ENCODE measurements at places on chromosomes 3 and 15.

DNA sequence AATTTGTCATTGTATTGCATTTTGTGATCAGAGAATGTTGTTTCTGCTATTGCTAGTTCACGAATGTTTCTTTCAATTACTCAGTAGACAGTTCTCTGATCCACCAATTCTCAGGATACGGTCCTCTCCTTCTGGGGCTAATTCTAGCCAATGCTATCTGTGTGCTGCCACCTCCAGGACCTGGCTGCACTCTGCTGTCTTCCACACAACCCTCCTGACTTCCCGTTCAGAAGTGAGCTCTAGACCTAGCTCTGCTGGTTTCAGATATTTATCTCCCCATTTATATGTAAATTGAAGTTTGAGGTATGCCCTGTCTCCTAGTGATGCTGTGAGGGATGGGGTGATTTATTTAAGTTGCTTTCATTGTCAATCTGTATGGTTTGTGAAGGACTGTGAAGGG is 21.7 kb upstream of the UBL7 start:
- no peak for DNase-seq

DNA sequence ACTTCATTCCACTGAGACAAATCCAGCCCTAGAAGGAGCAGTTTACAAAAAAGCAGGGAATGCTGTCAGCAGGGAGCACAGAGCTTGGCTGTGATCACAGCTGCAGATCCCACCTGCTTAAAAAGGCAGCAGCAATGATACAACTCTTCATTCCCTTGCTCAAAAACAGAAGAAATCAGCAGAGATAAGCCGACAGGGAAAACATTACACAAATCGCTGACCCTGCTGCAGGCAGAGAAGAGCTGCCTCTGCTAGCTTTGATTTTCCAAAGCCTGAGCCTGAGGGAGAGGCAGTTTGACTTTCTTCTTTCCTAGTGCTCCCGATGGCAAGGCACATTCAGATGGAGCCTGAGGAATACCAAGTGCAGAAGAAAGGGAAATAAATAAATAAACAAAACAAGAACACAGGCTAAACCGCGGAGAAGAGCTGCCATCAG is 80.2 kb downstream of the SHQ1 start:
- no peak for DNase-seq

GRCh38 chr3:43453981-43454380 is 167.6 kb downstream of the SNRK start:
- no peak for DNase-seq

GRCh38 chr3:192848371-192849233 is 69.1 kb downstream of the MB21D2 start:
- no peak for DNase-seq

- DNase-seq, result no peak
Observed at GRCh38 chr15:71728881-71729280, 81.5 kb upstream of the NR2E3 start.

All from activated CD4-positive, alpha-beta T cell treated with anti-CD3 and anti-CD28 coated beads, Interleukin-2, amount 50 U/mL, for 4 hours (primary cell).